ENCODE measurements at places on chromosomes 16 and 17.

DNA sequence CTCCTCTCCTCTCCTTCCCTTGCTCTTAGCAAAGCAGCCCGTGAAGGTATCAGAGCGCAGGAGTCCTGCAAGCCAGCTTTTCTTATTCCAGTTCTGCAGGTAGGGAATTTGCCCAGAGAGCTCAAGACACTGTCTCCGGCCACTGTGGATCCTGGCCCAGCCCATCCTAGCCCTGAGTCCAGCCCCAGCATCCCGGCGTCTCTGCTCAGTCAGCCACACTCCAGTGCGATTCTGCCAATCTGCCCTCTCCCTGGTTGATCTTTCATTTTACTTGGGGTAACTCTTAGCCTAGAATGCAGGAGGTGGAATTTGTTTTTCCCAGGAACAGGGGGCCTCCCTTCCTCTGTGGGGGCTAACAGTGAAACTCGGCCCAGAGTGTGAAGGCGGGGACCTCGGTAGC lies 176.9 kb upstream of the GSE1 start:
- DNase-seq: no peak

DNA sequence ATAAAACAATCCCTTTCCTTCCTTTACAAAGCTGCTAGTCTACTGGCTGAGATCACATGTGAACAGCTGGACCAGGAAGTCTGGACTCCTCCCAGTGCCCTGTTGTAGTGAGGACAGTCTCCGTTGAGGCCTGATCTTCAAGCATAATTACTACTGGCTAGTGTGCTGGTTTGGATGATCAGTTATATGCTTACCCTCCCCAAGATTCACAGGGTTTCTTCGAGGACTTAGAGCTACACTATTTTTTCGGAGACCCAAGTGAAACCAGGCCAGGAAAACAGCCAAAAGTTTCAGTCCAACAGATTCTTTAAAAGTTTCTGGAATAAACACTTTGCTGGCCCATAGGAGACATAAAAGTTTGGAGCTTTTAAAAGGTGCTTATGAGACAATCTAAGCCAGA lies 194.9 kb upstream of the CDH11 start:
- no peak for DNase-seq

GRCh38 chr16:49647673-49648072 lies 208.2 kb downstream of the ZNF423 start:
- no peak for DNase-seq

DNA sequence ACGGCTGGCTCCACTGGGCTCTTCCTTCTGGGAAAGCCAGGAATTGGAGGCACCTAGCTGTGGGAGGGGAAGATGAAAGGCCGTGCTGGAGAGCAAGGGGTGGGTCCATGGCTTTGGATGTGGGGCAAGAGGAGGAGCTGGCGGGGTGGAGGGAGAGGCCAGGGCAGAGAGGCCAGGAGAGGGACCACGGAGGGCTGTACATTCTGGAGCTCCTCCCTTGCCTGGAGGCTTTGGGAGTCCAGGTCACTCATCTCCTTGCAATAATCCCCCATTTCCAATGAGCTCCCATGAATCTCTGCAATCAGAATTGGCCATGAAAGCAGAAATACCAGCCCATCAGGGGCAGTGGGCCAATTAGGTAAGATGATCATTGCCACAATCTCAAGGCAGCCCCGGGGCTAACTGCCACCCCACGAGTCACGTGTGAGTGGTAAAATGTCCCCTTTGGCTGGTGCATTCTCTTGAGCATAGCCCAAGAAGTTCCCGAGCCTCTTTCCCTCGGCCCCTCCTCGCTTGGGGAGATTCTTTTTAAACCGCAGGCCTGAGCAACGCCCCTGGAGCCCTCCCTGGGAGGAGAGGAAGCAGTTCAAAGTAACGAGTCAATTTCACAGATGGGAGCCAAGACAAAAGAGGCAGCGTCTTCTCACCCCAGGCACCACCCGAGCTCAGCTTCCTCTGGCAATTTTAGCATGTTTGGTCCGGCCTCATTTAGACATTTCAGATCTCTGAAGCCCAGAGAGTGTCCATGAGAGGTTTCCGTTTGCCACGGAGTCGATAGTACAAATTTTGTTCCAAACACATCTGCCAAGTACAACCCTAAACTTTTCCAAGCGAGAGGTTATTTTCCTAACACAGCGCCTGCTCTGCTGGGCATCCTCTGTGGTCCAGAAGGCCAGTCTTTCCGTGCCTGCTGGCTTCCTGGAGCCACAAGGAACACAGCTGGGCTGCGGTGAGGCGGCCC lies 13.4 kb downstream of the RTN4RL1 start:
- DNase-seq: no peak

GRCh38 chr16:11914210-11915113 lies 1.3 kb downstream of the GSPT1 start:
- peak; percentile 41 for DNase-seq

- DNase-seq: no peak
These were observed 18.3 kb upstream of the MLKL start for GRCh38 chr16:74718741-74719610.

DNA sequence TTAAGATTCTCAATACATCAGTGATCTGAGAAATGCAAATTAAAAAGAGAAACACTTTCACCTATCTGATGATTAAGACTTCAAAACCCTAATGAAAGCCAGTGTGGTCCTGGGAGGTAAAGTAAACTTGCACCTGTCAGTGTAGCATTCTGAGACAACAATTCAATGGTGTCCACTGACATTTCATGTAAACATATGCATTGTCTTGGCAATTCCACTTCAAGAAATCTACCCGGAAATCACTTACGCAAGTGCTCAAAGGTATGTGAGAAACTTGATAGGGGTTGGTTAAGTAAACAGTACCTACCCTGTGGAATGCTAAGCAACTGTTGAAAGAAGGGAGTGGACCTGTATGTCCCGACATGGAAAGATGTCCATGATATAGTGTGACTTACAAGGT lies 2.1 kb downstream of the ST6GALNAC1 start:
- no peak for DNase-seq

- DNase-seq: peak; percentile 43
These were observed 3.7 kb upstream of the ERN1 start for GRCh38 chr17:64133546-64134215.

GRCh38 chr16:89193576-89194293 lies 6.6 kb downstream of the SLC22A31 start:
- no peak for DNase-seq

DNA sequence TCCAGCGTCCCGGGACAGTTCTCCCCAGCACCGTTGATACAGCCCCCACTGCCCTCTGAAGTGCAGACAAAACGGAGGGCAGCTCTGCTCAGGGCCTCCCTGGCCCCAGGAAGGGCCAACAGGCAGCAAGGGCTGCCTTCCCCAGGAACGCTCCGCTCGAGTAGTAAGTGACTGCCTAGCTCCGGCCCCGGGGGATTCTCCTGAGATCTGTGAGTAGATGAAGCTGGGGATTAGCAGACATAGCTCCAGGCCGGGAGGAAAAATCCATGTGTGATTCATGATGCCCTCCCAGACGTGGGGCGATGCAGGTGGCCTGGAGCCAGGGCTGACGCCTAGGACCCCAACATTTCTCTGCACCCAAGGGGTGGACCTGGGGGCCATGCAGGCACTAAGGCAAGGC lies 85.3 kb downstream of the ENGASE start:
- DNase-seq: no peak

- DNase-seq: no peak
These were observed 10.9 kb upstream of the STAT3 start for GRCh38 chr17:42399121-42399520.

DNA sequence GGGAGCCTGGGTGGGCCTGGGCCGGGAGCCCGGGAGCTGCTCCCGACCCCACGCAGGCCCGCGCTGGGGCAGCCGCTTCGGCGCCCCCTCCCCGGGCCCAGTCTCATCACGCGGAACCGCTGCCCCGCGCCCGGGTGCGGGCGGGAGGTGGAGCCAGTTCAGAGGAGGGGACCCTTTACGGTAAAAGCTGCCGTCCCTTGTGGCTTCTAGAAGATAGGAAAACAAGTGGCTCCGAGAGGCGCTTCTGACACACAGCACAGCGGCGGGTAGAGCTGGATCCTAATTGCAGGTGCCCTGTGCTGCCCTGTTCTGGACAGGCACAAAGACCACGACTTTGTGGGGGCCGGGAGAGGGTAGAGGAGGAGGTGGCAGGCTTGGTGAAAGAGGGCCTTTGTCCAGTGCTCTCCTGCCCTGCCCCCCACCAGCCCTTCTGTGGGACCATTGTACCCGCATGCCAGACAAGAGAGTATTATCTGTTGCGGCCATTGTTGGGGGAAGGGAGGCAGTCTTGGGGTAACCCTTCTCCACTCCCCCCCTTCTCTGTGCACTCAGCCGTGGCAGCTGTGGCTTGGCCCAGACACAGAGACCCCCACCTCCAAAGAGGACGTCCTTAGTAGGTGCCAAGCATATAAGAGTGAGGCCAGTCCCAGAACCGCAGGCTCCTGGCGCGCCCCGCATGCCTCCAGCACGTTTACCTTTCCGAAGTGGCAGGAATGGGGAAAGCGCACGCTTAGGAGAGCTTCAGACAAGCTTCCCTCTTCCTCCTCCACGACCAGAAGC lies 736 bp downstream of the CNP start:
- DNase-seq: peak; percentile 57

- no peak for DNase-seq
These were observed 54.9 kb downstream of the SDR42E1 start for GRCh38 chr16:81956213-81956948.

DNA sequence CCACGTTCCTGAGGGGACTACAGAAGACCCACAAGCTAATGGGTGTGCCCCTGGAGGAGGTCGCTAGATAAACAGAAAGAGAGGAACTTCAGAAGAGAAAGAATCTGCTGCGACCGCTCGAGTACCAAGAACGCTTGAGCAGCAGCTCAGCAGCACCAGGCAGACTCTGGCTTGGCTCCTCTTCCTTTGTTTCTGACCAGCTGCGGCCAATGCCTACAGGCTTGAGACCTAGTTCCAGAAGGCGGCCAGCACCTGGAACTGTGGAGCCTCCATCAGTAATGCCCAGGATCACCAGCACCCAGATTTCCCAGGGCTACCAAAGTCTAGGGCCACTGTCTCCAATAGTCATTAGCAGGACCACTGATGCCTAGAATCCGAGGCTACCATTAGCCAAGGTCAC lies 26.0 kb upstream of the GOSR2 start:
- no peak for DNase-seq

- no peak for DNase-seq
These were observed 1.1 kb upstream of the RAB40B start for GRCh38 chr17:82699551-82699950.

DNA sequence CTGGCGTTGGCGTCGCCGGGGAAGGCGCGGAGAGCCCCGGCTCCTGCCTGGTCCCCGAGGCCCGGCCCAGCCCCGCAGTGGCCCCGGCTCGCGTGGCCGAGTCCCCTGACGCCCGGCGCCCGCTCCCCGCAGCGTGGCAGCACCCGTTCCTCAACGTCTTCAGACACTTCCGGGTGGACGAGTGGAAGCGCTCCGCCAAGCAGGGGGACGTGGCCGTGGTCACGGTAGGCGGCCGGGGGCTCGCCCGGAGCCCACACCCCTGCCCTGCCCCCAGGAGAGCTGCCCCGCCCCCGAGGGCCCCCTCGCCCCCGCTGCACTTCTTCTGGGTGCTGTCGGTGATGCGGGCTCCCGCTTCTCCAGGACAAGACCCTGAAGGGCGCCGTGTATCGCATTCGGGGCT lies 466 bp downstream of the WDR90 start:
- DNase-seq: peak; percentile 33

- DNase-seq: no peak
These were observed 7.6 kb downstream of the ZFPM1 start for GRCh38 chr16:88460496-88461330.

GRCh38 chr16:85475233-85475632 lies 137.9 kb upstream of the GSE1 start:
- DNase-seq: no peak
